ENCODE measurements at places on chromosomes 6 and 20. TPM values are rescaled to one million over a fixed set of nuclear protein-coding genes. Genes with fewer than 3 reads are reported as not detected.

DNA sequence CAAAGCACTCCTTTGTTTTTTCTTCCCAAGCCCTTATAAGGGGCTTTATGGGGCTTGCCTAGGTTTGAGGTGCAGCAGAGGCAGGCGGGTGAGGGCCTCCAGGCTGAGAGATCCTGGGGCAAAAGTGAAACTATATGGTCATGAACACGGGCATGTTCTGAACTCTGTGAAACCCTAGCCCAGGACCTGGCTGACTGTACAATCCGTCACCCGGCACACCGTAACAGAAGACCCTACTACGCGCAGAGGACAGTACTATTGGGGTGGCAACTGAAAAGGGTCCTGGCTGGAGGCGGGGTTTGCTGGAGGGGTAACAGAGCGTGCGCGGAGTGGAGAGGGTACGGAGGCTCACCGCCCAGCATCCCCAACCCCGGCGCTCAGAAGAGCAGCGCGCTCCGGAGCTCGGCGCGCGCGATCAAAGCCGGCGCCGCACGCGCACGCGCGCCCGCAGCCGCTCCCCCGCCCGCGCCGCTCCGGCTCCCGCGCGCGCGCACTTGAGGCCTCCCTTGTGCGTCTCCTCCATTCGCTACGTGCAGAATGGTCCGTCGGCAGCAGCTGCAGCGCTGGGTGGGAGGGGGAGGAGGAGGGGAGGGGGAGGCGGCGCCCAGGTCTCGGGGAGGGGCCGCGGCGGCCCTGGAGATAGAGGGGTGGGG, 54.2 kb downstream of the MRPL14 start:
- peak; percentile 71 for DNase-seq

GRCh38 chr6:85600713-85601313, 7.2 kb upstream of the SNX14 start:
- DNase-seq, result no peak

GRCh38 chr6:3512832-3513231, 56.0 kb upstream of the SLC22A23 start:
- no peak for DNase-seq

DNA sequence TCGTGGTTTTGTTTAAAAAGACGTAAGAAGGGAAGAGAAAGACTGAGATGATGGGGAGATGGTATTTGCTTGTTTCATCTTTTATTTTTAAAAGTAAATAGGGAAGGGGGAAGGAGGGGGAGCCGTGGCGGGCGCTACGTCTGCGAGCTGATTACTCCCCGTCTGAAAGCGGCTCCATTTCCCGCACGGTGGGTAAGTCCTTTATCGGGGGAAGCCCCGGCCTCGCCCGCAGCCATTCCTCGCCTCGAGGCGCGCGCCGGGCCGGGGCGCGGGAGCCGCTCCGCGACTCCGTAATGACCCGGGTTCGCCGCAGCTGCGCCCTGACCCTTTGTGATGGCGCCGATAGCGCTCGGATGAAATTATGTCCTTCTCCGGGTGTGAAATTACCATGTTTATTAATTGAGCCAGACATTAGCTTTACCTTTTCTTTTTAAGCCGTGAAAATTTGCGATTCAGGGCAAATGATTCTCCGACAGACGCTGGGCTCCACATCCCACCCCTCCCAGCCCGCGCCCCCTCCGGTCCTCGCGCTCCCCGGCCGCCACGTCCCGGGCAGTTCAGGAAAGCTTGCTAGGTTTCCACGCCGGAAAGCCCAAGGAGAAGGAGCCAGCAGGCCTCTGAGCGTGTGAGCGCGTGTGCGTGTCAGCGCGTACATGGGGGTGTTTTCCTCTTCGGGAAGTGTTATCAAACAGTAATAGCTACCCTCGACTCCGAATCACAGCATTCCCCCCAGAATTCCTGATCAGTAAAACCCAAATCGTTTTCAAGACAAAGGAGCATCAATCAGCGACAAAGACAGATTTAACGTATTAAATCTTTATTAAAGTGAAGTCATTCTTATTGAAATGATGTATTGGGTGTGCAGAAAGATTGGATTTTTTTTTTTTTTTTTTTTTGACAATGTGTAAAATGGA, 30.0 kb downstream of the TFAP2A start:
- DNase-seq, result no peak

- DNase-seq, result no peak
These were observed 50.0 kb downstream of the SRC start for GRCh38 chr20:37395921-37396415.

DNA sequence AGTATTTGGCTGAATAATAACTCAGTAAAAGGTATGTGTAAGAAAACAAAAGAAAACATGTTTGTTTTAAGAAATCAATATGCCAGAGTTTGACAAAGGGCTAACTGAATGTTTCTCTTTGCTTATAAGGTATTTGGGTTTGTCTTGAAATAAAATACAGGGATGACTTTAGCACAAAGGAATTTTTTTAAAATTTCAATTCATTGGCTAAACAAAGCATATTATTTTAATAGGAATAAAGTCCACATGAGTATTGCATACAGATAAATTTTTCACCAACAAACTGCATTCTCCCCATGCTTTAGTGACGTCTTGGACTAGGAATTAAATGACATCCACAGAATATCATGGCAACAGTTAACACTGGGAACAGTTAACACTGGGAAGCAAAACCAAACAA, 480.0 kb upstream of the JAG1 start:
- no peak for DNase-seq

- DNase-seq, result no peak
These were observed 289.5 kb upstream of the SGK1 start for GRCh38 chr6:134607411-134607810.

DNA sequence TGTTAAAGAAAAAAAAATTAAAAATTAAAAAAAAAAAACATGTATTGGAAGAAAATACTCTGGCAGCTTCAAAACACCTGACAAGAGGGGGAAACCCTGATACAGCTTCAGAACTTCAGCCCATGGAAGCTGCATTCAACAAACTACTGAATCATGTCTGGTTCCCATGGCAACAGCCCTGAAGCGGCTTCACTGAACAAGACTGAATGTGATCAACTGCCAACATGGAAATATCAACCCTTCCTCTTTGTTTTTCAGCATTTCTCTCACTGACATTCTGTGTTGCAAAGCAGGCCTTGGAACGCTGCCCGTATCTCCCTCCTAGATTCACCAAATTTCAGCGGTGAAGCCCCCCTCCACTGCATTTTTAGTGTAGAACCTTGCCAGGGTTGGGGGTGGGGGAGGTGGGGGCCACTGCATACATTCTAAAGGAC, 91.3 kb upstream of the SHLD1 start:
- DNase-seq, result peak; percentile 24

DNA sequence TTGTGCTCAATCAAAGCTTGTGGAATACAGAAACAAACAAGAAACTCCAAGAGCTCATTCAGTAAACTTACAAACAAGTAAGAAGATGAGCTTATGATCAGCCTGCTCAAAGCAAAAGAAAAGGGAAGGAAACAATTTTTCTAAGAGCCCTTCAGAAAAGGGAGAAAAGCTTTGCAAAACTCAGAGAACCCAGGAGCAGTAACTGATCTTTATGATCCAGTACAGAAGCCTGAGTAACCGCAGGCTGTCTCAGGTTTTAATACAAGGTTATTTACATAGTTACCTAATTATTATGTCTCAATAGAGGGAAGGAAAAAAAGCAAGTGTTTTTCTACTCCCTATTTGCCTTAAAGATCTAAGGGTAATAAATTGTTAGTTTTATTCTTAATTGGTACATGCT, 226.5 kb downstream of the MAFB start:
- DNase-seq, result no peak

GRCh38 chr20:10647471-10647870, 26.3 kb downstream of the JAG1 start:
- no peak for DNase-seq

- DNase-seq, result no peak
These were observed 371.4 kb upstream of the ID4 start for GRCh38 chr6:19465760-19466159.

- no peak for DNase-seq
These were observed 52.6 kb upstream of the DACT2 start for GRCh38 chr6:168371981-168372711.

DNA sequence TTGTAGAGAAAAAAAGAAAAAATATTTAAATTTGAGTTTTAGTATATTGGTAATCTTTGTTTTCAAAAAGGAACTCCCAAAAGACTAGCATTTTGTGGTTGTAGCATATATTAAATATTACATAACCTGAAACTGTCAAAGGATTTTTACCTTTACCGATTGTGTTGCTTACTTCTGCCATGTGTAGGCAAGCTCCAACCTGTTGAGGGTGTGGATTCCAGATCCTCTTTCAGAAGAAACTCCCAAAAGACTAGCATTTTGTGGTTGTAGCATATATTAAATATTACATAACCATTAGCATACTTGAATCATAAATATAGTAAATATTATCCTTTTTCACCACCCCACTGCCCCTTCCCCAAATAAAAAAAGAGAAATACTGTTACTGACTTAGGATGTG, 3.2 kb downstream of the DSE start:
- DNase-seq, result no peak

- no peak for DNase-seq
These were observed 11.4 kb downstream of the FAM184A start for GRCh38 chr6:119067091-119067490.

GRCh38 chr20:5767493-5768098, 17.4 kb downstream of the SHLD1 start:
- DNase-seq, result no peak

DNA sequence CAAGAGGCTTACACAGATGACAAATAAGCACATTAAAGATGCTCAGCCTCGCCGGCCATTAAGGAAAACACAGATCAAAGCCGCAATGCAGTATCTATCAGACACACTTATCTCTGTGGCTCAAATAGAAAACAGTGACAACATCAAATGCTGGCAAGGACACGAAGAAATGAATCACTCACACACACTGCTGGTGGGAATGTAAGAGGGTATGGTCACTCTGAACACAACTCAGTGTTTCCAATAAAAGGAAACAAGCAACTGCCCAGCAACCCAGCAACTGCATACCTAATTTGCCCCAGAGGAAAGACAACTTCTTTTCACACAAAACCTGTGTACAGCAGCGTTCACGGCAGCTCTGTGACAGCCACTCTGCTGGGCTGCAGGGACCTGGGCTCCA, 155.8 kb downstream of the WDR27 start:
- no peak for DNase-seq

DNA sequence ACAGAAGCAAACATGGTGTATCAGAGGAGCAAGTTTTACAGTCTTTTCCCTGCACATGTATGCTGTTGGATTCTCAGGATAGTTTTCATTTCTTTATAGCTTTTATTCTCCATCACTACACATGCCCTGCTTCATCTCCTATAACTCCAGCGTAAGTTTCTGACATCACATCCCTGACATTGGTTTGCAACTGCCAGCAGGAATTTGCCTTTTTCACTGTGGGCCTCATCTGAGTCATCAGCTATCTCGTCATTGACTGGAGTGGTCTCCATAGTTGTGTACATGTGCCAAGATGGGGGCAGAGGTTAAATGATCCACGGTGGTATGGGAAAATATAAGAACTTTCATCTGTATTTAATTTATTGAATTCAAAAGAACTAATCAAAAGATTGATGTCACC, 96.7 kb downstream of the SLX4IP start:
- DNase-seq, result no peak

DNA sequence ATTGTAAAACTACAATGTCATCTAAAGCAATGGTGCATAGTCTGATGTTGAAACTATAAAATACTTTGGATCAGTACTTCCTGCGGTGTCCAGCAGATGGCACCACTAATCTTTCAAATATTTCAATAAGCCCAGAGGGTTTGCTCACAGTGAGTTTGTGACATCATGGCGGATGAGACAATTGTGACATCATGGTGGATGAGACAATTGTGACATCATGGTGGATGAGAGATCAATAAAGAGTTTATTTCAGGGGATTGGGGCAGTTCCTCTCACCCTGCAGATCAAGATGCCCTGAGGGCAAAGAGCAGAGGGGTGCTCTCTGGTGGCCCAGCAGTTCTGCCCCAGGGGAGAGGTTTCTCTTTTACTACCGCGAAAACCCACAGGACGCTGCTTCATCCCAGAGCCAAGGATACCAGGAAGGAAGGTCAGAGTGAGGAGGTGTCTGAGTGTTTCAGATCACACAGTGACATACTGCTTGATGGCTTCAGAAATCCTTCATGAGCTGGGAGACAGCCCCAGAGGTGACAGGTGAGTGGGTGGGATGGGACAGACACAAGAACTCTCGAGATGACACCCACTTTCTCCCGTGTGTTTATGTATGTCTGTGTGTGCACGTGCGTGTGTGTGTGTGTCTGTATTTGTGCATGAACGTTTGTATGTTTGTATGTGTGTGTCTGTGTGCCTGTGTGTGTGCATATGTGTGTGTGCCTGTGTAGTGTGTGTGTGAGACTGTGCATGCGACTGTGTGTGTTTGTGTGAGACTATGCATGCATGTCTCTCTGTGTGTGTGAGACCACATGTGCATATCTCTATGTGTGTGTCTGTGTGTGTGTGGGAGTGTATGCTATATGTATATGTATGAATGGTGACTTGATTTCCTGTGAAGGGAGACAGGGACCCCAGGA, 7.3 kb upstream of the ULBP2 start:
- DNase-seq, result peak; percentile 62

- no peak for DNase-seq
These were observed 5.8 kb downstream of the HMGN4 start for GRCh38 chr6:26543953-26544352.

DNA sequence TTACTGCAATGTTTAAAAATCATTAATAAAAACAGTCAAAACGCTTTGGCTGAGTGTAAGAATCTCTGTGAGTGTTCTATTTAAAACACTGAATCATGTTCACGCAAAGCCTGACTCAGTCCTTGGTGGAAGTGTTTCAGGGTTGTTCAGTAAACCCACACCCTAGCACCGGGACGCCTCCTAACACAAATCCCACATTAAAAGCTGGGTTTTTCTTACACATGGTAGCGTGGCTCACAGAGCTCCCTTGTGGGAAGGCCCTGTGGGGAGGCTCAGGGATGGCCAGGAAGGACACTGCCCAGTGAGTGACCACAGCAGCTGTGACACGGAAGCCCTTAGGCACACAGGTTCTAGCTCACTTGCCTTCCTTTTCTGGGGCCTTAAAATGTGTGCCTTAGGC, 80.2 kb downstream of the GMPR start:
- DNase-seq, result no peak

- no peak for DNase-seq
These were observed 1.4 kb upstream of the METTL24 start for GRCh38 chr6:110359556-110359955.

Gene NRSN2
- total RNA-seq, result 0.69 TPM

Gene CD40
- total RNA-seq, result 1.0 TPM

Gene LAMA5
- 0.16 TPM for total RNA-seq

Gene AP5S1
- total RNA-seq, result 6.0 TPM

Gene FANCE
- 1.7 TPM for total RNA-seq

Gene NOX3
- not detected for total RNA-seq

Gene HSPA1B
- total RNA-seq, result 9.8 TPM

Gene SPTLC3
- total RNA-seq, result 0.59 TPM

Gene OR2J3
- total RNA-seq, result not detected
